ENCODE measurements at places on chromosomes 3 and 15.

GRCh38 chr3:86790884-86791549, 199.9 kb downstream of the VGLL3 start:
- DNase-seq = no peak

GRCh38 chr3:15923640-15924405, 126.0 kb upstream of the ANKRD28 start:
- DNase-seq = no peak

- DNase-seq = no peak
Measured at GRCh38 chr15:88882785-88883184, 12.6 kb downstream of the HAPLN3 start.

GRCh38 chr3:128864351-128864811, 15.0 kb upstream of the ACAD9 start:
- DNase-seq = no peak

GRCh38 chr3:132321304-132321703, 4.1 kb downstream of the ACP3 start:
- DNase-seq = no peak

- no peak for DNase-seq
Measured at GRCh38 chr3:111134302-111134701, 62.7 kb downstream of the NECTIN3 start.

- DNase-seq = no peak
Measured at GRCh38 chr3:159859424-159859823, 129.2 kb upstream of the IL12A start.

DNA sequence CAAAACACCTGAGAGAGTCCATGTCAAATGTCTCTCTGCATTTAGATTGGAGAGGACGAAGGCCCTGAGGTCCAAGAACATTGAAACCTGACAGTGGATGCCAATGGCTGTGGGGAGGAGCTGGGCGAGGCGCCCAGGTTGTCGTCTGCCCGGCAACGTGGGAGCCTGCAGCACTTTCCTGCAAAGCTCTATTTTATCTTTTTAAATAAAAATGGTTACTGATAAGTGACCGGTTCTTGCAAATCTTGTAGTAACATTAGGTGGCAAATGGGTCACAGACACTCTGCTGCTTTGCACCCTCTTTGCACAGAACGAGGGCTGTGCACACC, 19.5 kb upstream of the FANCD2 start:
- DNase-seq = no peak

GRCh38 chr3:107258300-107258699, 118.9 kb upstream of the CCDC54 start:
- DNase-seq = no peak

DNA sequence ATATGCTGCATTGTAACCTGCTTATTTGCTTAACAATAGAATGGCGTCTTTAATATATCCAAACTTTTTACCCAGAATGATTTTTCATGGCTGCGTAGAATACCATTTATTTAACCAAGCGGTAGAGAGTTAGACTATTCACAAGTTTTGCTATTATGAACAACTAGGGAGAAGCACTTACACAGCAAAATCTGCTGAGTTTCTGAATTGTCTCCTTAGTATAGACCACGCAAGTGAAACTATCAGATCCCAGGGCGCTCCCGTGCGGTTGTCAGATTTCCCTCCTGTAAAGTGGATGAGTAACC, 12.6 kb upstream of the ADPGK start:
- no peak for DNase-seq

DNA sequence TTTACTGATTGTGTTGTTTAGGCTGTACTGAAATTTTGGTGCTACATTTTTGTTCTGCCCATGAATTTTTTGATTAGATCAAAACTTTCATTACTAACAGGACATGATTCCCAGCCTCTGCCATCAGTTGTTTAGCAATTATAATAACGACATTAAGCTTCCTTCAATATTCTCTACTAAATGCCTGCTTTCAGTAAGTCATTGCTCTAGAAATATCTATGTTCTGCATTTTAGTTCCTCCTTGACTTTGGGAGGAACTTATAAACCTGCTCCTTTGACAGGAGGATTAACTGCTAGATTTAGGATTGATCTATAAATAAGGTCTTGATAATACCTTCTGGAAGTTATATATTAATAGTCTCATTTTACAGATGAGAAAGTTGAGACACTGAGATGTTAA, 269.1 kb downstream of the RAP2B start:
- no peak for DNase-seq

GRCh38 chr15:94700211-94700610, 468.9 kb downstream of the MCTP2 start:
- no peak for DNase-seq

- DNase-seq = no peak
Measured at GRCh38 chr15:52095597-52096262, 16.8 kb downstream of the BCL2L10 start.

GRCh38 chr15:32747921-32748342, 30.1 kb downstream of the GREM1 start:
- DNase-seq = no peak

DNA sequence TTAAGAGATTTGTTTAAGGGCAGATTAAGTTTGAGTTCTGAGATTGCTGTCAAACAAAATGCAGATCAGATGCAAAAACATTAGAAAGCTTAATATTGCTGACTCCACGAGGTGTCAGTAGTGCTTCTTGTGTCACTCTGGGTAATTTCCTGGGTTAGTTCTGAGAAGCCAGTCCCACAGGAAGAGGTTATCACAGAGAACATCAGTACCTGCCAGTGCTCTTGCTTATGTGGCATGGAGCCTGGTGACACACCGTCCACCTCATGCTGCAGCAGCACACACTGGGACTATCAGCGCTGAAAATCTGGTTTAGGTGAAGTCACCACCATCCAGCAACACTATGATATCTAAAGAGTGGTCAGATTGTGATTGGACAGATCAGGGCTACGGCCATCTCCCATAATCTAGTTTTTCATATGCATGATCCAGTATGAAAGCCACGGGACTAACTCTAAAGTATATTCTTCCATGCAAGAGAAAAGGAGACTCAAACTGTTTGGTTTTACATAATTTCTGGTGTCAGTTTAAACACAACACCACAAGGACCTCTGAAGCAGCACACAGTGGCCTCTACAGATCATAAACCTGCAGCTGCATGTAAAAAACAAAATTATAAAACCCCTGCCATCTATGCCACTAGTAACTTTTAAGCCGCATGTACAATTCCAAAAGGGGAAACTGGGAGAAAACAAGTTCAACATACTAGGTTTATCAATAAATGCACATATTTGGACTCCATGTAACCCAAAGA, 36.1 kb upstream of the MYO5C start:
- no peak for DNase-seq

DNA sequence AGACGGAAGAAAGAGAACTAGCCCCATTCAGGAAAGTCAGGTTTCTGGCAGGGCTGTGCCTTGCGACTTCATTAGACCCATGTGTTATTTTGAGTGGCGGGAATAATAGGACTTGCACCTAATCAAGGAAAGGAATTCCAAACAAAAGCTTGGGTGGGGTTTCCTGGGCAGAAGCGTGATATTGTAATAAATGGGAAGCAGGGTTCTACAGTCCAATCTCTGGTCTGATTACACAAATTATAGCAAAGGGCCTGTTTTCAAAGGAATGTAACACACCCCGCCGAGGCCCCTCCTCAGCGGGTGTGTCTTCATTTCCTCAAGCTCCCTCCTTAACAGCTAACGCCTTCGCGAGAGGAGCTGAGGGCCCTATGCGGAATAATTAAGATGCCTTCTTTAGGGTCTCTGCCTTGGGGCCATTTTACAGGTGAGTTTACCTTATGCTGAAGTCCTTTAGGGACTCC, 396.0 kb upstream of the C2CD4B start:
- no peak for DNase-seq

- no peak for DNase-seq
Measured at GRCh38 chr15:65484876-65485275, 32.6 kb downstream of the DPP8 start.

- DNase-seq = no peak
Measured at GRCh38 chr3:138140940-138141339, 8.8 kb upstream of the A4GNT start.

DNA sequence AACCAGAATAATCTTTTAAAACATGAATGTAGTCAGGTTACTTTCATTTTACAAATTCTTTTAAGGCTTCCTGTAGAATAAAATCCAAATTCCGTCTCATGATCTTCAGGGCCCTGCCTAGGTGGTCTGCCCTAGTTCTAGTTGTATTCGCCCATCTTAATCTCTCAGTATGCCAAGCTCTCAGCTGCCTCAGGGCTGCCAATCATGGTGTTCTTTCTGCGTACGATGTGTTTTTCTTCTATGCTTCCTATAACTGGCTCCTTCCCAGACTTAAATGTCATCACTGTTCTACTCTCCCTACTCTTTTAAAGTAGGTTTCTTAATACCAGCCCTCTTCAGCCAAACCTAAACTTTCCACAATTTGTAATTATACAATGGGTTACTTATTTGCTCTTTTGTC, 107.4 kb downstream of the GREM1 start:
- DNase-seq = no peak

- no peak for DNase-seq
Measured at GRCh38 chr15:98800437-98801233, 152.3 kb downstream of the IGF1R start.

DNA sequence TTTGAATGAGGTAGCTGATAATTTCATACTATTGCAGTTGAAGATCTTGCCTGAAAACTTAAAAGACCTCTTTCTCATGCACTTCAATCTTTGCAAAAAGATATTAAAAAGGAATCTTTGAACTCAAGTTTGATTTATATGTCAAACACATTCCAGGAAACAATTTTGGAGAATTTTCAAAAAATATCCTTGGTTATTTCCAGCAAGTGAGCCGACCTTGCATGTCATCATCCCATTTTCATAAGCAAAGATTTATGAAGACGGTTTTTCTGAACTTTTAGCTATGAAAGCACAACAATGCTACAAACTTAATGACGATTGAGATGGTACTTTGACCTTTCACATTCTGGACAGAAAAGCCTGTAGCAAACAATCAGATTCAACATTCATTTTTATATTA, 95.6 kb downstream of the RFX7 start:
- no peak for DNase-seq

DNA sequence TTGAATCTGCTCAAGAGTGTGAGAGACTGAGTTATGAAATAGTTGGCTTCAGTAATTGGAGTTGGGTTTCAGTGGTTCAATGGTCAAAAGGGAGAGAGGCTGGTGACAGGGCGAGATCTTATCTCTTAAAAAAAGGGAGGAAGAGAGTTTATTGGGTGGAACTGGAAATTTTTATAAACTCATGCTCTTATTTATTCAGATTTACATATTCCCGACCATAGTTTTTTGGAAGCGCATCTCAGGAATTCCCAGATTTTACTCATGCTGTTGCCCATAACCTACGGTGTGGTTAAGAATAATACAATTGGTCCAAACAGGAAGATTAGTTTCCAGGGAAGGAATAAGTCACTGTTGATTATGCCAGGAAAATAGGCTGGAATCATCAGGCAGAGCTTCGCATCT, 41.4 kb downstream of the CD200 start:
- no peak for DNase-seq

DNA sequence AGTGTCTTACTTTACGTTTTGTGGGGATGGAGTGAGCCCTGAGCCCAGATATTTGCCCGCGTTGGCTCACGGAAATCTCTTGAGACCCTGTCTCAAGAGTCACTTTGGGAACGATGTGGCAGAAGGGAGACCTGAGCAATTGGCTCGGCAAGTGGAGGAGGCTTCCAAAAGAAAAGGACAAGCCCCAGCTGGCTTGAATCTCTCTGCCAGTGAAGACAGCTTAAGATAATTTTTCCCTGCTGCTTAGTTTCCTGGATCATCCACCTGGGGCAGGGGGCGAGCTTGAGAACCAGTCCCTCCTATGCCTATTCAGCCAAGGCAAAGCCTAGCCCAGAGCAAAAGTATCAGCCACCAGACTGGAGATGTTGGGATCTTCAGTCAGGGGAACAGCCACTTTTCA, 708 bp downstream of the SEC22A start:
- no peak for DNase-seq

- no peak for DNase-seq
Measured at GRCh38 chr15:41554343-41554742, 4.7 kb upstream of the TYRO3 start.

- DNase-seq = no peak
Measured at GRCh38 chr3:48598323-48599076, 3.4 kb upstream of the COL7A1 start.

- DNase-seq = no peak
Measured at GRCh38 chr3:189233225-189233858, 61.6 kb downstream of the TPRG1 start.

GRCh38 chr3:34260271-34261000, 462.0 kb downstream of the PDCD6IP start:
- DNase-seq = no peak

DNA sequence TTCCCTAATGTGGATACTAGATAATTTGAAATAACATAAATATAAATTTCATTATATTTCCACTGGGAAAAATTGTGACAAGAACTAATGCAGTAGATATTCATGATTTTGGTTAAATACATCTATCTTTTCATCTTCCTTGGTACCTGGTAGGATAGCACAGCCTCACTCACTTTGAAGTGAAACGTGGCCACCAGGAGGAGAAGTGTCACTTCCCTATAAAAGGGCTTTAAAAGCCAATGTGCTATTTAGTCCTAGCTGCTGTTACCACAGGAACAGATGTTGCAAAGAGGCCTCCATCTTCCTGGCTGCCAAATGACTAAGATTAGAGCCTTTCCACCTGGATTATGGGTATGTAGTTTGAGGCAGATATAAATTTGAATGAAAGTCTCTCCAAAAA, 140.0 kb downstream of the PLOD2 start:
- no peak for DNase-seq

GRCh38 chr3:183378951-183379350, 49.5 kb downstream of the MCF2L2 start:
- DNase-seq = no peak

DNA sequence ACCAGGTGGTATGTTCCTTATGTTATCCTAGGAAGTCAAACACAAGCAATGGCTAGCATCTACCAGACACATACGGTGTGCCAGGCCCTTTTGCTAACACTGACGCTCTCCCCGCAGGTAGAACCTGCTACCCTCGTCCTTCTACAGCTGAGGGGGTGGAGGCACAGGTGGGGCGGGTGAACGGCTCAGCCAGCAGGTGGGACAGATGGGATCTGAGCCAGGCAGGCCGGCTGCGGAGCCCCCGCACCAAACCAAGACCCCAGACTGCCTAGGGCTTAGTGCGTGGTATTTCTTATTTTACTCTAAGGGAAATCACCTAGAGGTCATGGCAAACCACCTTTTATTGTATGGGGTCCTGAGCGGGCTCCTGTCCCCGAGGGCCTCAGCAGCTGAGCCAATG, 53.9 kb upstream of the PCSK6 start:
- DNase-seq = no peak

GRCh38 chr3:147418808-147419701, 9.9 kb downstream of the ZIC1 start:
- DNase-seq = no peak

- no peak for DNase-seq
Measured at GRCh38 chr15:52728899-52729298, 49.7 kb upstream of the ATOSA start.

DNA sequence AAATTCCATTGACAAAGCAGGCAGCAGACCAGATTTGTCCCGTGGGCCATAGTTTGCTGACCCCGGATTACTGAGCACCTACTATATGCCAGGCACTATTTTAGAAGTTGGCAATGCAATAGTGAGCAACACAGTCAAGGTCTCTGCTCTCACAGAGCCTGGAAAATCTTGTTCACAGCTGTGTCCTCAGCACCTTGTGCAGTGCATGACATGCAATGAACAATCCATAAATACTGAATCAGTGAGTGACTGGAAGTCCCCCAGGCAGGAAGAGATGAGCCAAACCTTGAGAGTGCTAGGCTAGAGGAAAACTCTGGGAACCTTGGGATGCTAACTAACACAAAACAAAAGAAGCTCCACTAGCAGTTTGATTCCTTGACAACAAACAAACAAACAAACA, 14.4 kb downstream of the TM4SF1 start:
- DNase-seq = no peak

GRCh38 chr3:150006794-150007193, 36.1 kb upstream of the PFN2 start:
- DNase-seq = no peak
